ENCODE measurements at places on chromosomes 7 and 10.

- no peak for DNase-seq
Observed at GRCh38 chr10:18312374-18313139, 172.3 kb downstream of the CACNB2 start.

- no peak for DNase-seq
Observed at GRCh38 chr10:21284301-21284700, 241.2 kb downstream of the SKIDA1 start.

DNA sequence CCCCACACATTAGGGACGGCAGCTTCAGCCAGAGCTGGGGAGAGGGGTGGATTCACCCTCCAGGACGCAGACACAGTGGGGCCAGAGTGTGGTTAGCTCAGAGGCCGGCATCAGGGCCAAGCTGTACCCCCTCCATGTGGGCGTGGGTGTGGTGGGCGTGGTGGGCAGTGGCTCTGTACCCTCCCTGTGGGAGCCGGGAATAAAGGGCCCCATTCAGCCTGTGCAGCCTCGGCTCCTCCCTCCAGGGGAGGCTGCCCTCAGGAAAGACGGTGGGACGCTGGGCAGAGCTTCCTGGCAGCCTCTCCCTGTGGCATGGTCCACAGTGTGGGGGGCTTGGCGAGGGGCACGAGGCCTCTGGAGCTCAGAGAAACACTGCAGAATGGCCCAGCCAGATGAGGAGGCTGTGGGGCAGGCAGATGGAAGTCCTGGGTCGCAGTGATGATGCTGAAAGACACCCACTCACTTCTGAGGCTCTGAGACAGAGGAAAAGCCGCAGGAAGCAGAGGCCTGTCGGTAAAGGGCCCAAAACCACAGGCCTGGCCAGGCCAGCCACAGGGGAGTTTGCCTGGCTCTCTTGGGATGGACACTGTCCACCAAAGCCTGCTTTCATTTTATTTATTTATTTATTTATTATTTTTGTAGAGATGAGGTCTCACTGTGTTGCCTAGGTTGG is 108.0 kb downstream of the SH3PXD2A start:
- no peak for DNase-seq

DNA sequence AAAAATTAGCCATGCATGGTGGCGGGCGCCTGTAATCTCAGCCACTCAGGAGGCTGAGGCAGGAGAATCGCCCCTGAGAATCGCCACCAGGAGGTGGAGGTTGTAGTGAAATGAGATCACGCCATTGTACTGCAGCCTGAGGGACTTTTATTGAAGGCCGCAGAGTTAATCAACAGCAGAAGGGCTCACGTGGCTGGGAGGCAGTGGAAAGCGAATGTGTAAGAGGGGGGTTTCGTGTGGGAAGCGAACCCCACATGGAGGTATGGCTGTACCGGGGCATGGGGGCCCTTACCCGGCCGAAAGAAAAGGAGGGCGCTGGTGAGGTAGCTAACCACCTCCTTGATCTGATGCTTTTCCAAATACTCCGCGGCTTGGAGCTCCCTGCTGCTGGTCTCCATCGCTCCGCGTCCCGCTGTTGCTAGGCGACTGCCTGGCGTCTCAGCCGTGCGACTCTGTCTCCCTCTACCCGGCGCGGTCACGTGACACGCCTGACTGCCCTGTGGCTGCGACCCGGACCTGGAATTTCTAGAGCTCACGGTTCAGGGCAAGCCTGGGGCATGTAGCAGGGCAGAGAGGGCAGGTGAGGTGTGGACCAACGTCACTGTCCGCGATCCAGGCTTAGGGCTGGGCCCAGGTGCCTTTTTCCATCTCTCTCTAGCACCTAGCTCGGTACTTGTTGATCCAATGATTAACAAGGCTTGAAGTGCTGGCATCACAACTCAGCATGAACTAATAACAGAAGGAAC is at the start of gene EFCAB10:
Gene EFCAB10, minus strand, starts transcription at position 428 of the 746 bp plus-strand sequence. Its CDS starts 30 bp downstream, at position 398.
- DNase-seq: peak; percentile 18

GRCh38 chr10:19200211-19200610 is 151.6 kb downstream of the MALRD1 start:
- DNase-seq: no peak

GRCh38 chr7:2721842-2722241 is 33.8 kb downstream of the AMZ1 start:
- no peak for DNase-seq

DNA sequence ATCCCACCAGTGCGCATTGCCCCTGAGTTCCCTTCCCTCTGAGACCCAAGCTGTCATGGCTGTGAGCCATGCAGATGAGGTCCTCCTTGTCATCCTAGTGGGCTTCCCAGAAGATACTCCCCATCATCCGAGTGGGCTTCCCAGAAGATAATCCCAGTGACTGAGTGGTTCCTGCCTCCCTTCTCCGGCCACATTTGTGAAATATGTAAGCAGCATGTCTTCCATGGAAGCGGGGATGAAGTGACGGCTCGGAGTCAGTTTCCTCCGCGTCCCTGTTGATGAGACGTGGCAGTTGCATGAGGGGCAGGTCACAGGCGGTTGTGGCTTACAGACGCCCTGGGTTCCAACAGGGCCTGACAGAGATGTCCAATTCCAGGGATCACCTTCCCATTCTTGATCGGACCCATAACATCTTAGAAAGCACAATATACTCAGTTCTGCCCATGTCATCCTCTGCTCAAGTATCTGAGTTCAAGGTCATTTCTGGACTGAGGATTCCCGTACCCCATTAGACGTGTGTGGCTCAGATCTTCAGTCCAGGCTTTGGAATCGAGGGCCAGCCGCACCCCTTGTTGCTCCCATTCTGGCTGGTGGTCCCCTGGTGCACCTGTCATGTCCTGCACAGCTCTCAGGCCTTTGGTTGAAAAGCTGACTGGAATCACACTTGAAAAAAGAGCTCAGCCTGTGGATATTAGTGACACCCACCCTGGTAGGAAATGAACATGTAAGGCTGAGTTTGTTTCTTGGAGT is 166.9 kb downstream of the PTPRN2 start:
- DNase-seq: no peak

DNA sequence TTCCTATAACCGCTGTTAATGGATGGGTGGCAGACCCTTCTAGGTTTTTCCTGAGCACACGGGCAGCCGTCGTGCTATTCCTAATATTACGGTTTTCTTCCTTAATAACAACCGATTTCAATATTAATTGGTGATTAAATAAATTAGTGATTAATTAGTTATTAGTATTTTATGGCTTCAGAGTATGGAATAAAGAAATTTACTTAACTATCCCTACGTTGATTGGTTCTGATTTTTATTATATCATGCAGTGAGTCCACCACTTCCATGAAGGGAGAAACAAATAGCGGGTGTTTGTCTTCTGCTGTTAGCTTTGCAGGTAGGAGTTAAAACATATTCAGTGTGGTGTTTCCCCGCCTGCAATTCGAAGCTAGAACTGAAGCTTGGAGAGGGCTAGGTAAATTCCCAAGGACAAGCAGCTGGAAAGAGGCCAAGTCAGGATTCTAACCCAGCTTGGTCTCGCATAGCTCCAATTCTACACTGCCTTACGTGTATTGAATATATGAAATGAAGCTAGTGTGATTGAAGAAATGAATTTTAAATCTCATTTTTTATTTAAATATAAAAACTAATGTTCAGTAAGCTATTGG is 928 bp upstream of the CSTF2T start:
- DNase-seq: no peak

- no peak for DNase-seq
Observed at GRCh38 chr7:135368416-135369186, 135.0 kb downstream of the STRA8 start.

DNA sequence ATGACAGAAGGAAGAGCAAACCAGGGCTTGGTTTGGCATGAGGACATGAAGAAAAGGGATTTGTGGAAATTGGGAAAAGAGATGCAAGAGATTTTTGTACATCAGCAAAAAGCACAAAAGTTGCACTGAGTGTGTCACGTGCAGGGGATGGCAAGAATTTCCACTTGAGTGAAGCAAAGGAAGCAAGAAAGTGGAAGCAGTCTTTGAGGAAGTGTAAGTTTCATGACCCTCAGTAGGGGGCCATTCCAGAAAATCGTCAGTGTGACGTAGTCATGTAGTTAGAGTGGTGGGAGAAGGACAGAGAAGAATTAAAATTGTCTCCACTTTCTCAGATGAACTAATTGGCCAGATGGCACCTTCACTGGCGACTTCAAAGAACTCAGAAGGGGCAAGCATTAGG is 123.3 kb upstream of the FZD1 start:
- no peak for DNase-seq

GRCh38 chr10:86678999-86679792 is 10.9 kb downstream of the LDB3 start:
- DNase-seq: no peak

DNA sequence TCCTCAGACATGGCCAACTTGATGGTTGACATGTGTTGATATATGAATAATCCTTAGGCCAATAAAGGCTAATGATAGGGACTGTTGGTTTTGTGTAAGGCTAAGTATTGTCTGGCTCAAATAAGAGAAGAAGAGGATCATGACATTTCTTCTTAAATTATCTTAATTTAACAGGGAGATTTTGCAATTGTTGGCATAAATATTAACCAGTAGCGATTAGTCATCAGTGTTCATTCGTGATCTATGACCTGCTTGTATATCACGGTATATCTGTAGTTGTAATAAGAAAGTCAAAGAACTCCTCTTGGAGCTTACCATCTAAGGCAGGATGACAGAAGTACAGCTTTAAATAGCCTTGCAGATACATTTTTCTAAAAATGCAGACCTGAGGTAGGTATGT is 196.4 kb downstream of the CREB5 start:
- no peak for DNase-seq

DNA sequence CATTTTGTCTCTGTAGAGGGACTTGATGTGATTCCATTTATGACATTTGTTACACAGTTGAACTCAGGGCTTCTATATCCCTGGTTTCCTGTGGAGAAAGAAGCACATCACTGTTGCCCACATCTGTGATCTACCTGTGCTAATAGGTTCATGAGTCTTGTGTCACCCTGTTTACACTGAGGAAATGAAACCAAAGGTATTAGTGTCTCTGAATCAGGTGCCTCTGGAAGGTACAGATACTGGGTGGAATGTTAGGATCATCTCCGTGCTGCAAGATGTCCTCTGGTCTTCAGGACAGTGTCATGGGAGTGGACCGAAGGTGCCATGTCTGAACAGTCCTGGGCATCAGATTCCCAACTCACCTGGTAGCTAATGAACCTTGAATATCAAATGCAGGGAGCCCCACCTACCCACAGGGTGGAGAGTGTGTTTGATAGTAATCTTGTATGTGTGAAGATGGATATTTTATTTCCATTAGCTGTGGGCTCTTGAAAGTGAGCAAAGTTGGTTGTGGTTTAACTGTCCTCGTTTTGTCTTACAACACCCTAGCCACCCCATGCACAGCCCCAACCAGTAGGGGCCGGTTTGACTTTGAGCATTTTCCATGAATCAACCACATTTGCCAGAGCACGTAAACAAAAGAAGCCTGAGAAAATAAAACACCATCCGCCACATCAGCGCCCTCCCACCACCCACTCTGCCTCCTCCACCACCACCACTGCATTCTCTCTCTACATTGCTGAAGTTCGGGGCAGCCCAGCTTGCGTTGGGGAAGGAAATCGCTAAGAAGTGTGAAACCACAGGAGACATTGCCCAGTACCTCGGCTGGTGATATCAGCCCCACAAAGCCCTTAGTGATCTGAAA is 40.7 kb downstream of the TARP start:
- DNase-seq: peak; percentile 78

DNA sequence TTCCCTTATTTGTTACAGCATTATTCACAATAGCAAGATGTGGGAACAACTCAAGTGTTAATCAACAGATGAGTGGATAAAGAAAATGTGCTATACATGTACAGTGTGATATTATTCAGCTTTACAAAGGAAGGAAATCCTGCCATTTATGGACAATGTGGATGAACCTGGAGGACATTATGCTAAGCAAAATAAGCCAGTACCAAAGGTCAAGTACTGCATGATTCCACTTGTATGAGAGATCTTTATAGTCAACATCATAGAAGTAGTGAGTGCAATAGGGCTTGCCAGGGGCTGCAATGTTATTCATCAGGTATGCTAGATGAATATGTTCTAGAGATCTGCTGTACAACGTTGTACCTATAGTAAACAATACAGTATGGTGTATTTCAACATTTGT is 138.5 kb upstream of the AGR3 start:
- DNase-seq: no peak

Measured in stimulated activated naive CD4-positive, alpha-beta T cell treated with Interleukin-2 at 50 U/mL for 16 hours (primary cell).